ENCODE measurements at places on chromosomes 4 and X.

DNA sequence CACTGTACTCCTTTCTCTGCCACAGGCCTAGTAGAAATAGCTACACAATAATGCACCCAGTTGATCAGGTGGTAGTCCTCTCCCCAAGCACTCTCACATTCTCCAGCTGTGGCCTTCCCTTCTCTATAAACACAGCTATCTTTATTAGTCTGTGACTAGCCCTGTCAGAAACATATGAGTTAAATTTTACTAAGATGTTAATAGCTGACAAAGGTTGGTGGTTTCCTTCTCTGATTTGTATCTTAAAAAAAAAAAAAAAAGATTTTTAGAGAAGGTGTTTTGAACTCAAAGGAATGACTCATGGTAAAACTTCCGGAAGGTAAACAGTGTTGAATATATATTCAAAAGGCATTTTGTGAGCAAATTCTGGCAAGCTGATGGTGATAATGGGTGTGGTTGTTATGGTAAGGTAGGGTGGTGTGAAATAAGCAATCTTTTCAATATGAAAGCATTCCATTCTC lies 327.4 kb downstream of the PPP3CA start:
- DNase-seq = no peak

GRCh38 chrX:37921758-37922157 lies 74.4 kb upstream of the DYNLT3 start:
- DNase-seq = no peak

DNA sequence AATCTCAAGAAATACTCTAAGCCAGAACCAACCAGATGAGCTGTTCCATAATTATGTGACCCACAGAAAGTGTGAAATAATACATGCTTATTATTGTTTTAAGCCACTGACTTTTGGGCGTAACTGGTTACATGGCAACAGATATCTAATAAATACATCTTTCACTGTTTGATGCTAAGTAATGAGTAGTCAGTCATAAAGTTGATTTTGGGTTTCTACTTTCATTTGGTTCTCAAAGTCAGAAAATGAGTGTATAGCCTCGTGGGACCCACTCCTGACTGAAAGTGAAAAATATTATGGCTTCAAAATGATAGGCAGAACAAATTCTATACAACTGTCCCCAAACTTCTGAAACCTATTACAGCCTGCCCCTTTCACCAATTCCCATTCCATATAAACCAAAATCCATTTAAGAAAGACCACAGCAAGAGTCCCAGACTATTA lies 88.0 kb upstream of the CBR4 start:
- no peak for DNase-seq

GRCh38 chr4:144591401-144591800 lies 54.6 kb upstream of the HHIP start:
- DNase-seq = no peak

GRCh38 chr4:8315435-8316250 lies 46.1 kb downstream of the HTRA3 start:
- DNase-seq = no peak

Measured in trophoblast cell (in vitro differentiated cells and primary cell).